Aorta (tissue), 5 donors: ENCODE measurements at places on chromosomes 7 and 10. TPM values are rescaled to one million over a fixed set of nuclear protein-coding genes. Genes with fewer than 3 reads are reported as not detected.

- H3K4me3 ChIP-seq, result no peak overlapping the region
- no peaks in the 10 kb centered on the region for H3K36me3 ChIP-seq
- H3K4me1 ChIP-seq, result peaks cover 1% of the 10 kb centered on the region
- DNase-seq, result peak; percentile 73
- no peaks in the 10 kb centered on the region for H3K27me3 ChIP-seq
Observed at GRCh38 chr10:5557799-5558771, 33.3 kb downstream of the CALML3 start.

- H3K4me3 ChIP-seq, result no peak overlapping the region
- peaks cover 3% of the 10 kb centered on the region for H3K4me1 ChIP-seq
- no peak for DNase-seq
- no peaks in the 10 kb centered on the region for H3K27me3 ChIP-seq
Observed at GRCh38 chr10:43960135-43960415, 311.4 kb upstream of the ZNF32 start.

GRCh38 chr7:50596484-50596883 is 31.3 kb upstream of the DDC start:
- no peak overlapping the region for H3K4me3 ChIP-seq
- H3K36me3 ChIP-seq, result peaks cover 2% of the 10 kb centered on the region
- H3K27ac ChIP-seq, result no peak overlapping the region
- H3K4me1 ChIP-seq, result no peaks in the 10 kb centered on the region
- no peak for DNase-seq

- H3K4me3 ChIP-seq, result no peak overlapping the region
- no peaks in the 10 kb centered on the region for H3K27me3 ChIP-seq
- no peaks in the 10 kb centered on the region for H3K36me3 ChIP-seq
- no peak overlapping the region for H3K27ac ChIP-seq
- H3K4me1 ChIP-seq, result no peaks in the 10 kb centered on the region
- no peak for DNase-seq
Observed at GRCh38 chr10:70683601-70683934, 11.3 kb downstream of the ADAMTS14 start.

GRCh38 chr10:32169556-32169955 is 113.3 kb upstream of the KIF5B start:
- no peaks in the 10 kb centered on the region for H3K27me3 ChIP-seq
- H3K4me3 ChIP-seq, result no peak overlapping the region
- H3K4me1 ChIP-seq, result no peaks in the 10 kb centered on the region
- no peak overlapping the region for H3K27ac ChIP-seq
- no peak for DNase-seq
- no peaks in the 10 kb centered on the region for H3K36me3 ChIP-seq

The MAGI2 gene
- 25.5 TPM for total RNA-seq

GRCh38 chr7:77716804-77717203 is 20.5 kb downstream of the RSBN1L start:
- no peak for DNase-seq
- H3K4me1 ChIP-seq, result peaks cover 2% of the 10 kb centered on the region
- H3K4me3 ChIP-seq, result no peak overlapping the region
- no peak overlapping the region for H3K27ac ChIP-seq
- H3K36me3 ChIP-seq, result no peaks in the 10 kb centered on the region
- H3K27me3 ChIP-seq, result no peaks in the 10 kb centered on the region

The SPDYE11 gene
- not detected for total RNA-seq

DNA sequence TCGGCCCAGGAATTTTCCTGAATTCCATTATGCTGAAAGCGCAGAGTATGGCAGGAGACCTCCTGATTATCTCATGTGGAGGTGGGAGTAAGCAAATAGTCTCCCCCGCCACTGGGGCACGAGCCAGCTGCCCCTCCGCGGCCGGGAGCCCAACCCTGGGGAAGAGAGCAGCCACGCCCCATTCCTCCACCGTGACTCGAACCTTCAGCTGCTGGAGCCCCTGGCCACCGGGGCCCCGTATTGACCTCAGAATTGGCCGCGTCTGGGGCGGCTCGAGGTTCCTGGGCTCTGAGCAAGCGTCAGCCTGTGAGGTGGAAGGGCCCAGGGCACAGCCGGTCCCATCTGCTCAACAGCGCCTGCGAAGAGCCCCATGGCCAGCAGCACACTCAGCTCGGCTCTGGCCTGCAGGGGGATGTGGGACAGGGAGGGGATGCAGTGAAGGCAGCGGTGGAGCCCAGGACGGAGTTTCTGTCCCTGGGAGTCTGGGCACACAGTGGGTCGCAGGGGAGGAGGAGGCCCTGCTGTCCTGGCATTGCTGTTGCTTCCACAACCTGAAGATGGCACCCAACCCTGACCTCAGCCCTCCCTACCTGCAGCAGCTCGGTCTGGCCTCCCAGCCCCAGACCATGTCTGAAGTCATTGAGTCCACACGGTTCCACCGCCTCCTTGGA is 97.8 kb downstream of the CHST15 start:
- no peak overlapping the region for H3K27ac ChIP-seq
- H3K27me3 ChIP-seq, result peaks cover 3% of the 10 kb centered on the region
- DNase-seq, result peak; percentile 90
- no peaks in the 10 kb centered on the region for H3K4me1 ChIP-seq
- H3K36me3 ChIP-seq, result no peaks in the 10 kb centered on the region

GRCh38 chr7:102080434-102081243 is 206.0 kb upstream of the SH2B2 start:
- H3K36me3 ChIP-seq, result no peaks in the 10 kb centered on the region
- H3K27me3 ChIP-seq, result no peaks in the 10 kb centered on the region
- H3K4me3 ChIP-seq, result no peak overlapping the region
- H3K4me1 ChIP-seq, result no peaks in the 10 kb centered on the region

The SPDYE8 gene
- not detected for total RNA-seq

The CNPY1 gene
- total RNA-seq, result not detected

GRCh38 chr10:60564475-60564874 is 174.8 kb upstream of the ANK3 start:
- DNase-seq, result no peak
- no peaks in the 10 kb centered on the region for H3K4me1 ChIP-seq
- H3K27me3 ChIP-seq, result peaks cover 2% of the 10 kb centered on the region
- H3K27ac ChIP-seq, result no peak overlapping the region

GRCh38 chr10:103854686-103855391 is 537 bp downstream of the SH3PXD2A start:
- peak; percentile 61 for DNase-seq
- H3K27ac ChIP-seq, result no peak overlapping the region
- peak overlapping the region; percentile 64 for H3K4me3 ChIP-seq
- H3K27me3 ChIP-seq, result no peaks in the 10 kb centered on the region
- no peaks in the 10 kb centered on the region for H3K36me3 ChIP-seq
- H3K4me1 ChIP-seq, result peaks cover 2% of the 10 kb centered on the region

The PLA2G12B gene
- total RNA-seq, result not detected

- H3K27me3 ChIP-seq, result no peaks in the 10 kb centered on the region
- DNase-seq, result no peak
- no peaks in the 10 kb centered on the region for H3K36me3 ChIP-seq
Observed at GRCh38 chr7:19620470-19620869, 88.4 kb downstream of the POLR1F start.

- H3K4me1 ChIP-seq, result no peaks in the 10 kb centered on the region
- no peak for DNase-seq
- no peaks in the 10 kb centered on the region for H3K36me3 ChIP-seq
- no peak overlapping the region for H3K4me3 ChIP-seq
Observed at GRCh38 chr7:42272793-42273665, 36.0 kb upstream of the GLI3 start.

The C10orf67 gene
- total RNA-seq, result not detected

- no peaks in the 10 kb centered on the region for H3K36me3 ChIP-seq
- no peak for DNase-seq
- no peak overlapping the region for H3K4me3 ChIP-seq
Observed at GRCh38 chr7:121071662-121072061, 83.2 kb downstream of the CPED1 start.

GRCh38 chr7:135930565-135931461 is 46.3 kb downstream of the MTPN start:
- no peak overlapping the region for H3K27ac ChIP-seq
- peaks cover under 1% of the 10 kb centered on the region for H3K4me1 ChIP-seq
- H3K36me3 ChIP-seq, result peaks cover 2% of the 10 kb centered on the region
- H3K27me3 ChIP-seq, result no peaks in the 10 kb centered on the region
- no peak overlapping the region for H3K4me3 ChIP-seq

DNA sequence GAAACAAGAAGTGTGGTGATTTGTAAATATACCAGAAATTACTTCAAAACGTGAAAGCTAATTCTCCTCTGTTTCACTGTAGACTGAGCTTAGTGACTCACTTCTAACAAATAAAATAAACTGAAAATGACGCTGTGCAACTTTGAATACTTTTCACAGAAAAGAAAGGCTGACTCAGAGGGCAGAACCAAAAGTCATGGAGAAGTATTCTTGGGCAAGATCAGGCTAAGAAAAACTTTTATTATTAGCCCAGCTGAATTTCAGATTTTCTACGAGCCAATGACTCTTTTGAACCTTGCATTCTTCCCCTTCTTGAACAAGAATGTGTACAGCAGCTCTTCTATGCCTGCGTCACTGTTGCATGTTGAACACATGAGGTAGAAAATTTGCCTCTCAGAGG is 527.3 kb upstream of the GHITM start:
- H3K36me3 ChIP-seq, result no peaks in the 10 kb centered on the region
- H3K27me3 ChIP-seq, result no peaks in the 10 kb centered on the region
- H3K27ac ChIP-seq, result no peak overlapping the region
- H3K4me1 ChIP-seq, result no peaks in the 10 kb centered on the region
- H3K4me3 ChIP-seq, result no peak overlapping the region
- DNase-seq, result no peak

The ST8SIA6 gene
- total RNA-seq, result 2.4 TPM

The SHTN1 gene
- 20.9 TPM for total RNA-seq

- no peak overlapping the region for H3K4me3 ChIP-seq
- DNase-seq, result no peak
- no peaks in the 10 kb centered on the region for H3K4me1 ChIP-seq
- no peaks in the 10 kb centered on the region for H3K36me3 ChIP-seq
Observed at GRCh38 chr10:71276873-71277272, 42.2 kb upstream of the SLC29A3 start.

The C7orf33 gene
- total RNA-seq, result not detected

The OPALIN gene
- total RNA-seq, result not detected

The CUTC gene
- 22.4 TPM for total RNA-seq

The ITGA8 gene
- 885 TPM for total RNA-seq

- H3K4me3 ChIP-seq, result no peak overlapping the region
- H3K27me3 ChIP-seq, result no peaks in the 10 kb centered on the region
- H3K36me3 ChIP-seq, result no peaks in the 10 kb centered on the region
- no peaks in the 10 kb centered on the region for H3K4me1 ChIP-seq
- DNase-seq, result peak; percentile 47
- no peak overlapping the region for H3K27ac ChIP-seq
Observed at GRCh38 chr7:754531-755412, 27.7 kb upstream of the PRKAR1B start.

DNA sequence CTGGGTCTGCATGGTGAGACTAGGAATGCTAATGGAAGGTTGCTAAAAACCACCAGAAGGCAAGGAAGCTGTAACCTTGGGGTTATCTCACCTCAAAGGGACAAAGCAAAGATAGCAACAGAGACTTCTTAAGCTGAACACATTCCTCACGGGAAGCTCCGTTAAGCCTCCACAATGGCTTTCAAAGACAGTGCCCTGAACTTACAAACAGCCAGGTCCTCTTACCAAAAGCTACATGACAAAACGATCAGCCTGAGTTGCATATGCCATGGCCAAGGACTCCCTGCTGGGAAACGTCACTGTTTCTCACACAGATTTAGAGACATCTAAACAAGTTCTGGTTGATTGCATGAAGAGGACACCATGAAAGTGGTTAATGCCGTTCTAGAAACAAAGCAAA is 52.7 kb downstream of the HTR5A start:
- H3K27me3 ChIP-seq, result peaks cover 5% of the 10 kb centered on the region
- no peak overlapping the region for H3K4me3 ChIP-seq
- no peak overlapping the region for H3K27ac ChIP-seq
- H3K4me1 ChIP-seq, result no peaks in the 10 kb centered on the region
- no peak for DNase-seq

- no peaks in the 10 kb centered on the region for H3K27me3 ChIP-seq
- H3K36me3 ChIP-seq, result no peaks in the 10 kb centered on the region
- no peak for DNase-seq
- H3K27ac ChIP-seq, result no peak overlapping the region
- no peaks in the 10 kb centered on the region for H3K4me1 ChIP-seq
- H3K4me3 ChIP-seq, result no peak overlapping the region
Observed at GRCh38 chr7:77407906-77408305, 8.2 kb downstream of the GSAP start.

DNA sequence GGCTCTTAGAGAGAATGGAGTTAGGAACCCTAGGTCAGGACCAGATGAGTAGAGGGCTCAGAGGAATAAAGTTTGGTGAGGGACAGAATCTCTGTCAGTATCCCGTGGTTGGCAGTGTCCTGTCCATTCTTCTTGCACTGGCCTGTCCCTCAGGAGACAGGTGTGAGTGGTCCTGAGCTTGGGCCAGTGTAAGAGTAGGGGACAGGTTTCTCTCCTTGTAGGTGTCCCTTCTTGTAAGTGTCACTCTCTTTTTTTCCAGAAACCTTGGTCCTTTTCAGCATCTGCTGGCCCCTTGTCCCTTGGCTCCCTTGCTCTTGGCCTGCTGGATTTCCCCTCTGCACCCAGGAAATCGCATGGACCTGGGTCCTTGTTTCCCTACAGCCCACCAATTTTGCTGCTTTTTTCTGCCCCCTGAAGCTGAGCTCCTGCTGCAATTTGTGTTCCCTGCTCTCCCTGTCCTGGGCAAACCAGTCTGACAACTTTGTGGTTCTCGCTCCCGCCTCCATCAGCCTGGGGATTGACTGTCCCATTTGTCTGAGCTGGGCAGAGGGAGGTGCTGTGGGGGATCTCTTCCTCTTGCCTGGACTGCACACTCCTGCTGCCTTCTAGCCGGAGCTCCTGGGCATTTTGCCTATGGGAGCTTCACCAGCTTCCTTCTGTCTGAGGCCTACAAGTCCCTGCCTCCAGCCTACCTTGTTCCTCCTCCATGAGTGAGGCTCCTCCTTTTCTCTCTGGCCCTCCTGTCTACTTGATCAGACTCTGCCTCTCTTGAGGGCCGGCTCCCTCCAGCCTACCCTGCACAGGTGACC is 6.5 kb downstream of the TSPAN14 start:
- no peak for DNase-seq
- H3K27ac ChIP-seq, result no peak overlapping the region
- H3K27me3 ChIP-seq, result no peaks in the 10 kb centered on the region
- H3K4me3 ChIP-seq, result no peak overlapping the region
- H3K4me1 ChIP-seq, result no peaks in the 10 kb centered on the region
- no peaks in the 10 kb centered on the region for H3K36me3 ChIP-seq

- no peak overlapping the region for H3K27ac ChIP-seq
- no peak for DNase-seq
- no peaks in the 10 kb centered on the region for H3K36me3 ChIP-seq
- no peaks in the 10 kb centered on the region for H3K4me1 ChIP-seq
Observed at GRCh38 chr10:74388801-74389200, 237.8 kb downstream of the ADK start.
